ENCODE measurements at places on chromosomes 3 and 15. TPM values are rescaled to one million over a fixed set of nuclear protein-coding genes. Genes with fewer than 3 reads are reported as not detected.

Gene BBX
- total RNA-seq: 77.5 TPM

Gene MYEF2
- 16.6 TPM for total RNA-seq

Gene TNFAIP8L3
- total RNA-seq: 13.0 TPM

Gene GOLGA8S
- under 0.01 TPM for total RNA-seq

Gene GOLGA8J
- 0.11 TPM for total RNA-seq

Data from uterine smooth muscle cell (primary cell).